A549 treated with Mapracorat at 1 μM for 4 hours (cell line): ENCODE measurements at places on chromosomes 12 and 14. TPM values are rescaled to one million over a fixed set of nuclear protein-coding genes. Genes with fewer than 3 reads are reported as not detected.

Gene RNU4-1
- total RNA-seq: not detected in 5 replicates

Gene NELL2
- total RNA-seq: 0.11 to 0.13 TPM in 2 of 5 replicates, not detected in the others

Gene NAV3
- total RNA-seq: 6.7 to 12.2 TPM (median 8.9 TPM) in 5 replicates

Gene CLEC2D
- 0.27 to 1.1 TPM (median 0.48 TPM) in 5 replicates for total RNA-seq

Gene FKBP11
- 44.9 to 64.2 TPM (median 56.2 TPM) in 5 replicates for total RNA-seq

Gene MYH7
- total RNA-seq: not detected in 5 replicates

Gene DHH
- not detected in 5 replicates for total RNA-seq

Gene PROX2
- total RNA-seq: not detected in 5 replicates

Gene KRT72
- total RNA-seq: not detected in 5 replicates

Gene TCL1B
- total RNA-seq: not detected in 5 replicates

Gene PAH
- not detected in 5 replicates for total RNA-seq

Gene PLA2G1B
- total RNA-seq: not detected in 5 replicates

Gene AREL1
- total RNA-seq: 22.2 to 25.9 TPM (median 24.4 TPM) in 5 replicates

Gene ANO4
- total RNA-seq: 0.10 to 0.39 TPM (median 0.13 TPM) in 5 replicates

Gene SLCO1A2
- 0.13 TPM in 1 of 5 replicates, not detected in the others for total RNA-seq

Gene PIWIL1
- not detected in 5 replicates for total RNA-seq

Gene CLEC4C
- total RNA-seq: not detected in 5 replicates

Gene NANOG
- total RNA-seq: not detected in 5 replicates

Gene OVCH1
- total RNA-seq: not detected in 5 replicates

Gene SLC2A13
- total RNA-seq: 2.5 to 3.6 TPM (median 3.0 TPM) in 5 replicates

Gene PZP
- not detected in 5 replicates for total RNA-seq

Gene ARHGAP9
- total RNA-seq: 0.19 to 0.83 TPM (median 0.35 TPM) in 5 replicates

Gene TIMELESS
- total RNA-seq: 31.7 to 38.8 TPM (median 36.6 TPM) in 5 replicates

Gene KIF5A
- 0.13 to 0.29 TPM (median 0.20 TPM) in 5 replicates for total RNA-seq

Gene PAX9
- total RNA-seq: 2.0 to 3.5 TPM (median 3.3 TPM) in 5 replicates

Gene DEPDC4
- total RNA-seq: 0.85 to 1.8 TPM (median 1.5 TPM) in 5 replicates

Gene MMP14
- total RNA-seq: 0.33 to 1.1 TPM (median 0.76 TPM) in 5 replicates

Gene DIO2
- 1.6 to 3.6 TPM (median 2.9 TPM) in 5 replicates for total RNA-seq

Gene USP15
- total RNA-seq: 29.3 to 37.1 TPM (median 31.3 TPM) in 5 replicates

Gene PTCSC3
- total RNA-seq: not detected in 5 replicates

Gene SLCO1B1
- total RNA-seq: 0.34 to 0.65 TPM (median 0.39 TPM) in 5 replicates

Gene SIX1
- 5.6 to 8.1 TPM (median 6.8 TPM) in 5 replicates for total RNA-seq

Gene MYO1H
- not detected in 5 replicates for total RNA-seq

Gene PRKAG1
- 37.6 to 48.4 TPM (median 39.8 TPM) in 5 replicates for total RNA-seq

Gene MYF6
- not detected in 5 replicates for total RNA-seq

Gene CKAP4
- 73.5 to 84.8 TPM (median 84.0 TPM) in 5 replicates for total RNA-seq

Gene DLGAP5
- 24.7 to 33.0 TPM (median 30.9 TPM) in 5 replicates for total RNA-seq

Gene SLC38A4
- total RNA-seq: 0.04 to 0.17 TPM (median 0.08 TPM) in 5 replicates

Gene C14orf39
- not detected in 5 replicates for total RNA-seq
